ENCODE measurements at places on chromosomes 7 and 10.

GRCh38 chr10:10785627-10786026, 232.0 kb upstream of the CELF2 start:
- DNase-seq = peak; percentile 39

DNA sequence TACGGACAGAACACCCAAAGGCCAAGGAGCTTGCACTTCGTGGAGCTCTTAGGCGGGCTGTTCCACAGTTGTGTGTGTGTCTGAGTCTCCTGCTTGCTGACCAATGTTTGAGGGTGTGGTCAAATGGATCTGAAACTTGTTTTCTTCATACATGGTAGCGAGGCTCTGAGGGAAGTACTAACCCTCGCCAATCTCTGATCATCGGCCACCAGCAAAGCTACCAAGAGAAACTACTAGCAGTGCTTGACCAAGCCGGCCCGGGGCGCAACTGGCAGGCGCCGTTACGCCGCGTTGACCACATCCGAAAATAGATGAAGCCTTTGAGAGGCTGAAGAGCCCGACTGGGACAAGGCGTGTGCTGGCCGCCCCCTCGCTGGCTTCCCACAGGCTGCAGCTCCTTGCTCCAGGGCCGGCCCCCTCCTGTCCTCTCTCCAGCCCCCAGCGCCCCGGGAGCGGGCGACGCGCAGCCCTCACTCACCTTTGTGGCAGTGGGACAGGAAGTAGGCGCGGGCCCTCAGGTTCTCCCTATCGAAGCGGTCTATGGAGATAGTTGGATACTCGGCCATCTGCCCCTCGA, 384 bp downstream of the DCLRE1C start:
- DNase-seq = peak; percentile 56

- DNase-seq = no peak
Measured at GRCh38 chr10:24685958-24686540, 37.6 kb downstream of the ARHGAP21 start.

DNA sequence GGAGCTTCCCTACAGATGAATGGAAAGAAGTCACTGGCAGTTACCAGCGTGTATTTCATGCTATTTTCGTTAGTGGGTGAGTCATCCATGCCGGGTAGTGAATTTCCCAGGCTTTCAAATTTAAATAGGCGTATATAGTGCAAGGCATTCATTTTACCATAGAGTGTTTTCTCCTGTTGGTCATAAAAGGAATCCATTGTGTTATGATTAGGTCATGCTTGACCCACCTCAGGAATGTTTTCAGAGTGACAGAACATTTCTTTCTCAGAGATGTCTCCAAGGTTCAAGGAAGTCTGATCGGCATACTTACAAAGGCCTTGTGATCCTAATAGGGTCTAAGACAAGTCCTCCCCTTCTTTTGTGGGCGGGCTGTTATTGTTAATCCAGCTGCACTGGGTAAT, 110.7 kb downstream of the AKR1D1 start:
- DNase-seq = peak; percentile 43

- DNase-seq = no peak
Measured at GRCh38 chr7:30865821-30866220, 45.8 kb upstream of the AQP1 start.

GRCh38 chr7:144527051-144527471, 123.6 kb upstream of the NOBOX start:
- no peak for DNase-seq

DNA sequence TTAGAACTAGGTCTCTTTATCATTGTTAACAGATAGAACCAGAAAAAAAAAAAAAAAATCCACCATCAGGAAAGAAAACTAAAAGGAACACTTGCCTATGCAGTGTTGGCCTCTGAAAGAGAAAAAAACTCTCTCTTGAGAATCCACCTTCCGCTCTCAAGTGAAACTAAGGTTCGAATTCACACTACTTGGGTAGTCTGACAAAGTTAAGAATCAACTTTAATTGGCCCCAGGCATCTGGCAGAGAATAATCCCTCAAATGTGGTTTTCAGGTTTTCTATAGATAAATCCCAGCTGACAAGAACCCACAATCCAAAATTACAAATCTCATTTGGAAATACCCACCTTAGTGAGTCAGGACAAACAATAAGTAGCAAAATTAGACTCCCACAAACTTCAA, 199.7 kb upstream of the LRRN3 start:
- no peak for DNase-seq

DNA sequence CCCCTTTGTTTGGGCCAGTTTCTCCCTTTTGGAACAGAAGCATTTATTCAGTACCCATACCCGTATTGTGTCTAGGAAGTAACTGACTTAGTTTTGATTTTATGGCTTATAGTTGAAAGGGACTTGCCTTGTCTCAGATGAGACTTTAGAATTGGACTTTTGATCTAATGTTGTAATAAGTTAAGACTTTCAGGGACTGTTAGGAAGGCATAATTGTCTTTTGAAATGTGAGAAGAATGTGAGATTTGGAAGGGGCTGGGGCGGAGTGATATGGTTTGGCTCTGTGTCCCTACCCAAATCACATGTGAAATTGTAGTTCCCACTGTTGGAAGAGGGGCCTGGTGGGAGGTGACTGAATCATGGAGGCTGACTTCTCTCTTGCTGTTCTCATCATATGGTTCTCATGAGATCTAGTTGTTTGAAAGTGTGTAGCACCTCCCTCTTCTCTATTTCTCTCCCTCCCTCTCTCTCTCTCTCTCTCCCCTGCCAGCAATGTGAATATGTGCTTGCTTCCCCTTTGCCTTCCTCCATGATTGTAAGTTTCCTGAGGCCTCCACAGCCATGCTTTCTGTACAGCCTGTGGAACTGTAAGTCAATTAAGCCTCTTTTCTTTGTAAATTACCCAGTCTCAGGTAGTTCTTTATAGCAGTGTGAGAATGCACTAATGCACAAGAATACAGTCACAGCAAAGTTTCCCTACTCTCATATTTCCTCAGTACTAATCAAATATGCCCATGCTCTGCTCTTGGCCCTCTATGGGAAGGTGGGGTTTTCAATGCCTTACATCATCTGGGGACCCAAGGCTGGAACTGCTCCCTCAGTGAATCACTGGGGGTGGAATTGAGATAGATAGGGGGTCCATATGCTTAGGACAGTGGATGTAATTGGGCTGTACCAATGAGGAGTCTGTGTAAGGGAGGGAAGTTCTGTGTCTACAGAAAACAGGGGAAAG, 17.2 kb upstream of the AKR1C1 start:
- no peak for DNase-seq

- no peak for DNase-seq
Measured at GRCh38 chr10:132111121-132111731, 45.5 kb downstream of the JAKMIP3 start.

GRCh38 chr7:1946025-1946772, 276.1 kb downstream of the ELFN1 start:
- DNase-seq = no peak

GRCh38 chr7:152911922-152912321, 152.4 kb downstream of the ACTR3B start:
- no peak for DNase-seq

DNA sequence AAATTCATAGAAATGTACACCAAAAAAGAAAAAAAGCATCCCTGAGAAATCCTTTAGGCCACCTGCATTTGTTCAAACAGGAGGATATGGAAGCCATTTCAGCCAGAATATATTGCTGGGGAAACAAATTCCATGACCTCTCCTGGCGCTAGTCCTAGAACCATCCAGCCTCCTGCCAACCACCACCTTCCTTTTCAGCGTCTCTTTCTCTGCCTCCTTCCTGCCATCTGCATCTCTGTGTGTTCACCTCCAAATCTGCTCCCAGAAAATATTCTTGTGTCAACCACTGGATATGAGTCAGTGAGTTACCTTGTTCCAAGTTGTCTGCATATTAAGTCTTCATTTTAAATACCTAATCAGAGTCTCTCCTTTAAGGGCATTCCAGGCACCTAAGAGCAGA, 50.6 kb upstream of the NPY start:
- DNase-seq = no peak

GRCh38 chr7:132836746-132837145, 245.1 kb downstream of the CHCHD3 start:
- DNase-seq = no peak

DNA sequence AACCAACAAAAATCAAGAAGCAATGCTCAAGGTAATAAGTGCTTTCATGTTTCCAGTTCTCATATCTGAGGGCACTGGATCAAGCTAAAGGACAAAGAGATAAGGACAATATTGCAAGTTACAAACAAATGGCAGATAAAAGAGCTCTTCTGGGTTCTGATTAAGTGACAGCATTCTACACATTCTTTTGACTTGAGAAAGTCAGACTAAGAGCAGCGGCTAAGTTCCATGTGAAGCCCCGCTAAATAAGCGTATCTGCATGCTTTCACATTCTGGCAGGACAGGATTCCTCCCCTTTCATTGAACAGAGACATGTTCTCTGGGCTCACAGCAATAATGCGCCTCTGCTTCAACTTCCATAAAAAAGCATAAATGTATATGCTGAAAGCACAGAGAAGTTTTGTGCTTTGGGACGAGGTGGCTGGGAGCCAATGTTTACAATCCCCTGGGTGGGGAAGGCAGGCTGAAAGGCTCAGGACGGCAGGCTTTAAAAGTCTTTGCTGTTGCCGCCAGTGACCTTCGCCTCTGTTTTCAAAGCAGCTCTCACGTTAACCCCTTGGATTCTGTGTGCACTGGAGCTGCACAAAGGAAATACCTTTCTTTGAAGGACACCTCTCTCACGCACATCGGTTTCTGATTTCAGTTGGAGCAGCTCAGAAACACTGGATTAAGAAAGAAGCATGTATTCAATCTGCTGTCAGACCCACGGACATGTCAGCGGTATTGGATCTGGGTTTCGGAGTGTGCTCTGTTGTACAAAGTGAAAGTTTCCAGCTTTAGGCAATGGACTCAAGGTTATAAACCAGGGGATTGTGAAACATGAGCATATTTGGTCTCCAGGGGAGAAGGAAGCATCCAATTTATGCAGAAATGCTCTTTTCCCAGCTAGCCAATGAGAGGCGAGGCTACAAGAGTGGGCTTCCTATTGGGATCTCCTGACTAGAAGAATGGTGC, 105.4 kb upstream of the FAM133B start:
- DNase-seq = peak; percentile 82

GRCh38 chr10:108902619-108903285, 1020.6 kb downstream of the XPNPEP1 start:
- DNase-seq = no peak

- DNase-seq = no peak
Measured at GRCh38 chr10:43042503-43043341, 34.1 kb upstream of the RET start.

DNA sequence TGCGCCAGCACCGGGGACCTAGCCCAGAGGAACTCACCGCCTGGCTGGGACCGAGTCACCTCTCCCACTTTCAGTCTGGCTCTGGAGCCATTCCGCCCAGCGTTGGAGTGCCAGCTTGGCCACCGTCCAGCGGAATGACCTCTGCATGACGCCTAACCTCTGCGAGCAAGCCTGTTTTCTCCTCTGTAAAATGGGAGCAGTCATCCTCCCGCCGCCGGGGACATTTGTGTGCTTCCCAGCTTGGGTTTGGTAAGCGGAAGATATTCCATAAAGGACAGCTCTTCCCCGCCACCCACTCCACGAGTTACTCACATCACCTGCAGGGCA, 1.3 kb upstream of the ZCCHC24 start:
- DNase-seq = no peak

DNA sequence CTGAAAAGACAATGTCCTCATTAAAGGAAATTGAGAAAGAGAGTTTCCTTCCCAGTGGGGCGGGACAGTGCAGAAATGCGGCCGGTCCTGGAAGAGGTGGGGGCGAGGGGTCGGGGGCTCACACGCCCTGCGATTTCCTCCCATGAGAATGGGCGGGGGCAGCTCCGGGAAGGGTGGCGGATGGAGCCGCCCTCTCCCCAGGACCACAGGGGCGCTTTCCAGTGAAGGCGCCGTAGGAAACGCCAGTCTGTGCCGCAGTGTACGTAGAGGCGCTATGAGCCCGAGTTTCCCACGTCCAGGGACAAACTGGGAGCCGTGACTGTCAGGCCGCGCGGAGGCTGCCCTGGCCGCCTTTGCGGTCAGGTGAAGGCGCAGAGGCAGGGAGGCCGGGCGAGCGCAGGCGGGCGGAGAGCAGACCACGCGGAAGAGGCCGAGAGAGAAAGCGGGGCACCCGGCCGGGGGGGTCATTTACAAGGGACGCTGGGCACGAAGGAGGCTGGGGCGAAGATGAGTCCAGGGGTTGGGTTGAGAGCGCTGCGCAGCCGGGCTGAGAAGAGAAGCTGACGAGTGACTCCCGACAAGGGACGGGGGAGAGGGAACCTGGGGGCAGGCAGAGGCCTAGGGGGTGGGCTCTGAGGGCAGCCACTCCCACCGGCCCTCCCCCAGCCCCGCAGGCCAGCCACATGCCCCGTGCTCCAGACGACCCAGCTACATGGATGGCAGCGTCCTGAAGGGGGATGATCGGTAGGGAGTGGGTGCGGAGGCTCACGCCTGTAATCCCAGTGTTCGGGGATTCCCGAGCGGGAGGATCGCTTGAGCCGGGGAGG, 45.0 kb downstream of the ALOX5 start:
- DNase-seq = peak; percentile 80

- DNase-seq = no peak
Measured at GRCh38 chr7:27254625-27255024, 12.0 kb downstream of the EVX1 start.

DNA sequence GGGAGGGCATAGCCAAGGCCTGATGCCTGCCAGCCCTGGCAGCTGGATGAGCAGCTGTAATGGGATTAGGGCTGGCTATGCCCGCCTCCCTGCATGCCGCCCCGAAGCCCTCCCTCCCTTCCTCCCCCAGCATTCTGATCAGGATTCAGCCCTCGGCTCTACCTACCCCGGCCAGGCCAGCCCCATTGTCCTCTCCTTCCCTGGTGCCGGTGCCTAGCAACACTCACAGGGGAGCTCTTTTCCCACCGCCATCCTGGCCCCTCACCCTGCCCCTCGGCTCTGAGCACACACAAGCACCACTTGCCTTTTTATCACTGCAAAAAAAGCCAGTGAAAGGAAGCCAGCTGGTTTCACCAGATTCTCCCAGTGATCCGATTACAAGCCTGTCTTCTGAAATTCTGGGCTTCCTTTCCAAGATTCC, 9.0 kb upstream of the ADCYAP1R1 start:
- DNase-seq = no peak

- DNase-seq = peak; percentile 23
Measured at GRCh38 chr10:91987397-91988037, 63.9 kb downstream of the BTAF1 start.

- DNase-seq = no peak
Measured at GRCh38 chr7:3386423-3387190, 85.6 kb downstream of the SDK1 start.

GRCh38 chr7:73496626-73497025, 25.5 kb downstream of the BAZ1B start:
- no peak for DNase-seq

GRCh38 chr10:106571192-106571946, 593.1 kb downstream of the SORCS1 start:
- no peak for DNase-seq

GRCh38 chr7:118777308-118777707, 552.8 kb downstream of the ANKRD7 start:
- DNase-seq = no peak

- DNase-seq = no peak
Measured at GRCh38 chr7:36420307-36420706, 30.6 kb downstream of the ANLN start.

- peak; percentile 77 for DNase-seq
Measured at GRCh38 chr10:89426230-89426868, 12.0 kb downstream of the IFIT5 start.

GRCh38 chr10:84390364-84390763, 62.0 kb downstream of the CCSER2 start:
- no peak for DNase-seq
